ENCODE measurements at places on chromosomes 1 and 21. TPM values are rescaled to one million over a fixed set of nuclear protein-coding genes. Genes with fewer than 3 reads are reported as not detected.

DNA sequence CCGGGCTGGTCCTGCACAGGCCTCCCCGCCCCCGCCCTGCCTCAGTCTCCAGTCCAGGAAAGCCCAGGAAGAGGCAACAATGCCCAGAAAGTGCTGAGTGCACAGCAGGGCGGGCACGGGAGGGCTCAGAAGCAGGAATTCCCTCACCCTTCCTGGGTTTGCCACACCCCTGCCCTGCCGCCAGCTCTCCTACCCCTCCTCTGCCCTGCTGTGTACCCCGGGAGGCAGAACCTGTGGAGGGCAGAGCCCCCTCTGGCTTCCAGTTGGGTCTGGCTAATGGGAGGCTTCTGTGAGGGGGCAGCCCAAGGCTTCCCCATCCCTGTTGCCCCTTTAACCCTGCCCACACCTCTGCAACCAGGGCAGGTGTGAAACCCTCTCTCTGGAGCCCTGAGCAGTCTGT lies 47.5 kb upstream of the CSF3R start:
- DNase-seq: no peak

Gene ACTL8
- not detected for total RNA-seq

DNA sequence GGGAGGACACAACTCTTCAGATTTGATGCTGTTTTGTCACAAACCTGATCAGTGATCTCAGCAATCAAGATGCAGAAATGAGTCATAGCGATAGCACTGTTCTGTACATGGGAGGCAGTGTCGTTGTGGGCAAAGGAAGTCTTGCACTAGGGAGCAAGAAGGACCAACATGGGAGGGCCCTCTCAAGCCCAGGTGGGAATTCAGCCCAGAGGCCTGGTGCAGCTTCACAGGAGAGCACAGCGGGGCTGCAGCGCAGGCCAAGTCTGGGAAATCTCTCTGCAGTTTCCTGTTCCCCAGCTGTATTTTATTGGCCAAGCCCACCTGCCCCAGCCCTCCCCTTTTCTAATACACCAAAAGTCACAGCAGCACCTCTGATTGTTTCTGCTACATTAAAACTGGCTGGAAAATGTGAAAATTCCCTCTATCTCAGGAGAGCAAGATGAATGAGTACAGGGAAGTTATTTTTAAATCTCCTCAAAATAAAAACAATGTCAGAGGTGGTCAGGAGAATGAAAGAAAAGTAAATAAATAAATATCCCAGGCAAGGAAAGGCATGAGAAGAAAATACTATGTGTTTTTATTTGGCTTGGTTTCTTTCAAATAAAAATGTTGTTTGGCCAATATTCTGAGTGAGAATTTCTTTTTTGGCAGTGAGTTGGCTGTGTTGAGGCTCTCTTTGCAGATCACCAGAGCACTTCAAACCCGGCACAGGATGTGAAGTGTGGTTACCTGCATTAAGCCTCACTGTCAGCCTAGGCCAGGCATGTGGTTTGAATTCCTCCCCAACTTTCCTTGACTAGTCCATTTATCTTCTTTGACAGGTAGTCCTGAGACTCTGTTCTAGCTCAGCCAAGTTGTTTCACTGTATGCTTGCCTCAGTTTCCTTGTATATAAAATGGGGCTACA lies 422.1 kb downstream of the PLPP3 start:
- DNase-seq: no peak

GRCh38 chr1:241839369-241839979 lies 8.5 kb upstream of the EXO1 start:
- no peak for DNase-seq

GRCh38 chr1:96208428-96208827 lies 513.2 kb upstream of the PTBP2 start:
- DNase-seq: no peak

GRCh38 chr1:147539122-147539575 lies 2.2 kb upstream of the BCL9 start:
- DNase-seq: no peak

- DNase-seq: no peak
Observed at GRCh38 chr21:37620401-37620800, 253.8 kb downstream of the DYRK1A start.

Gene FLG
- 0.04 TPM for total RNA-seq

- DNase-seq: no peak
Observed at GRCh38 chr1:115781343-115781742, 12.8 kb upstream of the CASQ2 start.

Gene SLC27A3
- total RNA-seq: 38.0 TPM

Gene NBPF26
- total RNA-seq: 59.3 TPM

DNA sequence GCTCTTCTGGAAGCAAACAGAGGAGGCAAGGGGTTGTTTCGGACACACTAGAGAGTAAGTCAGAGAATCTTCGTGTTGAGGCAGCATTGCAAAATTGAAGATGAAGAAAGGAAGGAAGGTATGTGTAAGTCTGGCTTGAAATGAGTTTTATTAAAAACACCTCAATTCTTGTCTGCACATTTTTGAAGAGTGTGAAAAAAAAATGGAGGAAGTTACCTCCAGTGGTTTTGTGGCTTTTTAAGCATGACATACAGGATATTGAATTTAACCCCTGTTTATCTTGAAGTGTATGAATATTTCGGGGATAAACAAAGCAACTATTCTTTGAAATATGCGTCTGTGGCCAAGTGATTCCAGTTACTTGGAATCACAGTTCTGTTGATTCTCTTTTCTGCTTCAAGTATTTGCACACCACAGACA lies 203.2 kb upstream of the SGIP1 start:
- DNase-seq: no peak

DNA sequence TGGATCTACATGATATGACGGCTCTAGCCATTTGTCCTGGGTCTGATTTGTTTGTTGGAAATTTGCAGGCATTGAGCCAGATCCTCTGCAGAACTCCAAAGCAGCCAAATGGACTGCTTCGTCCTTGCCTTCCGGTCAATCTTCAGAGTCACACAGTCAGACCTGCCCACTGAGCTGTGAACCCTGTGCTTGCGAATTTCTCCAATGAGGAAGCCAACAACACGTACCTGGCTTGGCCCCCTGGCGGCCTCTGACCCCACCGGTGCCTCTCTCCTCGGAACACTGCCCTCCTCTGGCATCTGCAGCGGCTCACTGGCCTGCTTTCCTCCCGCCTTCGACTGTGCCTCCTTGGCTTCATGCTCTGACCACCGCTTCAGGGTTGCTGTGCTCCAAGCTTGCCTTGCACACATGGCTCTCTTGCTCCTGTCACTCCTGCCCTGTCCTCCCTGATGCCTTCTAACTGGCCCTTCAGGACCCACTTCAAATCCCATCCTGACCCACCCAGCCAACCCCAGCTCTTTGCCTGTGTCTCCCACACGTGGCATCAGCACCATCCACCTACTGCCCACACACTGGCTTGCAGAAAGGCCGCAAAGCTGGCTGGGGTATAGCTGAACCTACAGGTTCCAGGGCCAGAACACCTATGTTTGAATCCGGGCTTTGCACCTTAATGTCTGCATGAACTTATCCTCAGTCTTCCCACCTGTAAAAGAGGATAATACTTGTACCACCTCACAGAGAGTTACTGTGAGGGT lies 128.2 kb downstream of the KCNN3 start:
- no peak for DNase-seq

DNA sequence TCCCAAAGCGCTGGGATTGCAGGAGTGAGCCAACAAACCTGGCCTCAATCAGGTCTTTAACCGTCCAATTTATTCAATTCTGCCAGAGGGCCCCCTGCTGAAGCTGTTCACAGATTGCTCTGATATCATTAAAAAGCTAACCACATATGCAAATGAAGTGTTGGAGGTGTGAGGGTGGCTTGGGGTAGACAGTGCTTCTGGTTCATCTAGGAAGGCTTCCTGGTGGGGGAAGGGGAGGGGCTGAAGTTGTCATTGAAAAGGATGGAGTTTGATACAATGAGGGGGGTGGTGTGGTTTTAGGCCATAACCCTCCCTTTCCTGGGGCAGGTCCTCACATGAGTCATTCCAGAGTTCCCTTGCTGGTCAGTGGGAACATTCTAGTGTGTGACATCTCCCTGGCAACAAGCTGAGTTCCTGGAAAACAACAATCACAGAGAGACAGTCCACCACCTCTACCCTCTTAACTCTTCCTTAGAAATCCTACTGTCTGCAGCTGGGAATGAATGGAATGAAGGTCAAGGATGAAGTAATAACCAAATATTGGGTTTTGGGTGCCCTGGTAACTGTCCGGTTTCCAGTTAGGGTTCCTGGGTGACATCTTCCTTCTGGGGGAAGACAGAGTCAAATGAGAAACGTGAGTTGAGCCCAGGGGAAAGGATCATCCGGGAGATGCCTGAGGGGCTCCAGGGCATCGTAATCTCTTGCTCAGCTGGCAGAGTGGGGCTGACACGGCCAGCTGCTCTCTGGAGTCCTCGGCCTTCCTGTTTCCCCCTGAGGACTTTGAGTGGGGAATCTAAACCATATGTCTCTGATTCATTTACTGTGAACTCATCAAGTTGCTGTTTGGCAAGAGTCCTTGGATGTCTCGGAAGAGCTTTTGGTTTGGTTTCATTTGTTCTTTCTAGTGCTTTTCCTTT lies 32.2 kb downstream of the BATF3 start:
- peak; percentile 55 for DNase-seq

- DNase-seq: no peak
Observed at GRCh38 chr21:32120230-32120629, 158.6 kb downstream of the MIS18A start.

Gene OR2L2
- total RNA-seq: 0.53 TPM

DNA sequence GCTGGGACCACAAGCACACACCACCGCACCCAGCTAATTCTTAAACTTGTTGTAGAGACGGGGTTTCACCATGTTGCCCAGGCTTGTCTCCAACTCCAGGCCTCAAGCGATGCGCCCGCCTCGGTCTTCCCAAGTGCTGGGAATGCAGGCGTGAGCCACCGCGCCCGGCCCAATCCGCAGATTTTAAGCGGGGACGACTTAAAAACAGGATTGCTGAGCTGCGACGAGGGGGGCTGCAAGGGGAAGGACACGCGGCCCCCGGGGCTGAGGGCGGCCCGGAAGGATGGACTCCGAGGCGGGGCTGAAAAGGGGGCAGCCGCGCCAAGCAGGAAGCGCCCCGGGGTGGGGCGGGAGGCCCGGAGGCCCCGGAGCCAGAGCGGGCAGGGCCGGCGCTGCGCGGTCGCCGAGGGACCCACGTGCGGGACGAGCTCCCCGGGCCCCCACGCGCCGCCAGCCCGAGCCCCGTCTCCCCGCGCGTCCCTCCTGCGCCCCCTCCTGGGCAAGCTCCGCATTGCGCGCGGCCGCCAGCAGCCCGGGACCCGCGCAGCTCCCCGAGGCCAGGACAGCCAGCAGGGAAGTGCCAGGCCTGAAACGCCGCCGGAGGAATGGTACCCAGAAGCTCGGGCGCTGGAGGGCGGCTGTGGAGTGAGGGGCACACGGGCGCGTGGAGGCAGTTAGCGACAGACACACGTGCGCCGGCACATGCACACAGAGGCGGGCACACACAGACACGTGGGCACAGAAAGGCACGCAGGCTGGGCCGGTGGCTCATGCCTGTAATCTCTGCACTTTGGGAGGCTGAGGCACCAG lies 5.5 kb upstream of the PRKCZ start:
- peak; percentile 79 for DNase-seq
